Astrocyte of the hippocampus (primary cell): ENCODE measurements at places on chromosomes 3 and 15.
A peak's percentile ranks its signal among the peaks of the same experiment; 100 is the strongest.

- peak; percentile 3 for DNase-seq
These were observed 150.2 kb upstream of the SUCLG2 start for GRCh38 chr3:67804578-67804977.

GRCh38 chr3:72279631-72280041 is 494.7 kb upstream of the PROK2 start:
- DNase-seq: peak; percentile 56

DNA sequence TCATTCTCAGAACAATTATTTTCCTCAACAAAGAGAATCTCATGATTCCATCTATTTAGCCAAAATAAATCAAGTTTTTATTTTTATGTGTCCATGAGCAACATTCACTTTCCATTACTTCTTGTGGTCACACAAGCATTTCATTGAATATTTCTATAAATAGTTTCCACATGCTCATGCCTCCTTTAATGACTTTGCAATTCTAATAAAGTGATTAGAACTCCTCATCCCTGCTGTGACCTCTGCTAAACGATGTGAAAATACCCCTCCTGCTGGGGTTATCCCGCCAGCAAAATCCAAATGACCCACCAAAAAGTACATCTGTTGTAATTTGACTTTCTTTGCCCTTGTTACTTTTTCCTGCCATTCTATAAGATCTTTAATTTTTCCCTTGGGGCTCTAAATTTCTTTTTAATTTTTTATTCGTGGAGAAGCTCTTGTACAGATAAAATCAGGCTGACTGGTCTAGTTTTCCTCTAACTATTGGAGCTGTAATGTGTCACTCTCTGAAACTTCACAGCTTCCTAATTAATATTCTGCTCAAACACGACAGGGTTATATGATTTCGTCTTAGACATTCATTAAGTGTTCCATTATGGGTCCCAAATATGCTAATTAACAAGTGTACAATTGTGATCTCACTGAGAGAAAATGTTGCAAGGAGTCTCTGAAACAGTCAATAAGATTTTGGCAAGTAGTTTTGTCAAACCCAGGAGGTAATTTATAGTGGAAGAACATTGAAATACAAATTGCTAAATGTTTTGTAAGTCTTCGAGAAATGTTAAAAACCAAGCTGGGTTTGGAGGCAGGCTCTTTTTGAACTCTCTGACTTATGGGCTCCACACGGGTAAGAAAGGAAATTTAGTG is 533.1 kb upstream of the NAALADL2 start:
- DNase-seq: peak; percentile 75

DNA sequence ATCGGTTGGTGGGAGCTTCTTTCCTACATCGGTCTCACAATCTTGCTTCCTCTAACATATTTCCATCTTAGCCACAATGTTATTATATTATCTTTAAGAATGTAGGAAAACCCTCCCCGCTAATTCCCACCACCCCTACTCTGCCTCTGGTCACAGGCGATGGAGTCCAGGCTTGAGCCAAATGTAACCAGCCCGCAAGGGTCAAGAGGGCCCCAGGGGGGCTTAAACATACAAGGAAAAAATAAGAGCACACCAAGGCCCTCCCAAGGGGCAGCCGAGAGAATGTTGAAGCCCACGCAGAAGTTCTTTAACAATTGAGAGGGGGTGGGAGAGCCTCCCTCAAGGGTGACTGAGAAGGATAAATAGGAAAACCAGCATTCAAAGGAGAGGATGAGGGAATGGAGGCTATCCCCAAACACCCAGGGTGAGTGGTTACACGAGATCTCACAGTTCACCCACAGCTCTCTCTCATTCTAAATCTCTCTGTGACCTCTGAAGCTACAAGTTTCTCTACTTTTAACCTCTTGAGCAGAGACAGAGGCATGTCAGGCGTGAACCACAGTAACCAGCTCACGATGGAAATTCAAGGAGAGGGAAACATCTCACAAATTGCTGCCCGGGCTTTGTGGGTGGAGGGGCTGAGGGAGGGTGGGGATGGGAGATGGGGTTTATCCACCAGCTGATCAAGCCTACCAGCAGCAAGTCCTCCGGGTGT is 31.4 kb upstream of the UACA start:
- DNase-seq: peak; percentile 68

DNA sequence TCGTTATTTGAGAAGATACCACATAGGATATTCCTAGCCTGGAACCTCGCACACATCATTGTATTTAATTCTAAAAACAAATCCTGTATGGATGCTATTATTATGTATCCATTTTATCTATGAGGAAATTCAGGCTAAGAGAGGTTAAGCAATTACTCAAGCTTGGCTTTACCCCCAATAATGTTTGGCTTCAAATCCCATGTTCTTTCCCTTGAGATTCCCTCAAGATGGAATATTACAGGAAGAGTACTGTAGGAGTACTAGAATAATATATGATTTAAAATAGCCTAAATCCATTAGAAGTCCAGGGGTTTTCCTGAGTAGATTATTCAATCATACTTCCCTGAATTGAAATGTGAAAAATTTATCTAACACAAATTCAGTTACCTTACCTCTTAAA is 630.2 kb downstream of the ZNF385D start:
- no peak for DNase-seq

DNA sequence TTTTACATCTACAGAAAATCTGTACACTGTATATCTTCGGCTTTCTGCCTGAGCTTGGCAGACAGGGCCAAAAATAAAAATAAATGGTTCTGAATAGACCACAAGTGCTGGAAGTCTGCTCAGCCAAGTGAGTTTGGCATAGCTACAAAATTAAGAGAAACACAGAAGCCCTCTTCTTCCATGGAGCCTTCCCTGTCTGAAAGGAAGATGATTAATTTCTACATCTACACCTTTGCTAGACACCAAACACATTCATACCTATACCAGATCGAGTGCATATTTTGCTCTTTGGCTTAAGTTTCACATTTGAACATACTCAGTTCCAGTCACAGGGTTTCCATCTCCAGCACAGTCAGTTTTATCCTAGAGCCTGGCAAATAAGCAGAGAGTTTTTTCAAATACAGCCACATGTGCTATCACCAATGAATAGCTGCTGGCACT is 224.6 kb downstream of the GREM1 start:
- DNase-seq: no peak

GRCh38 chr3:172461530-172462138 is 13.4 kb upstream of the GHSR start:
- DNase-seq: no peak

DNA sequence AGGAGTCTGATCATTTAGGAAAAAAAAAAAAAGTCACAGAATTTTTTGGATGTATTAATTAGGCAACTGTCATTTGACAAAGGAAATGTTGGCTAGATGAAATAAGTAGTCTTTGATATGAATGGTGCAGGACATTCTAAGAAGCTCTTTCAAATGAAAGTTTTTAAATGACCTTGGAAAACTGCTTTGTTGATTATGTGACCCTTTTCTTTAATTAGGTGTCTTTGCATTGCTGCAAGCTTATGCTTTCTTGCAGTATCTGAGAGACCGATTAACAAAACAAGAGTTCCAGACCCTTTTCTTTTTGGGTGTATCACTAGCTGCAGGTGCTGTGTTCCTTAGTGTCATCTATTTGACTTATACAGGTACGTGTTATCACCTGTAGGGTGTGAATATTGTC is 84.0 kb downstream of the STT3B start:
- DNase-seq: no peak

DNA sequence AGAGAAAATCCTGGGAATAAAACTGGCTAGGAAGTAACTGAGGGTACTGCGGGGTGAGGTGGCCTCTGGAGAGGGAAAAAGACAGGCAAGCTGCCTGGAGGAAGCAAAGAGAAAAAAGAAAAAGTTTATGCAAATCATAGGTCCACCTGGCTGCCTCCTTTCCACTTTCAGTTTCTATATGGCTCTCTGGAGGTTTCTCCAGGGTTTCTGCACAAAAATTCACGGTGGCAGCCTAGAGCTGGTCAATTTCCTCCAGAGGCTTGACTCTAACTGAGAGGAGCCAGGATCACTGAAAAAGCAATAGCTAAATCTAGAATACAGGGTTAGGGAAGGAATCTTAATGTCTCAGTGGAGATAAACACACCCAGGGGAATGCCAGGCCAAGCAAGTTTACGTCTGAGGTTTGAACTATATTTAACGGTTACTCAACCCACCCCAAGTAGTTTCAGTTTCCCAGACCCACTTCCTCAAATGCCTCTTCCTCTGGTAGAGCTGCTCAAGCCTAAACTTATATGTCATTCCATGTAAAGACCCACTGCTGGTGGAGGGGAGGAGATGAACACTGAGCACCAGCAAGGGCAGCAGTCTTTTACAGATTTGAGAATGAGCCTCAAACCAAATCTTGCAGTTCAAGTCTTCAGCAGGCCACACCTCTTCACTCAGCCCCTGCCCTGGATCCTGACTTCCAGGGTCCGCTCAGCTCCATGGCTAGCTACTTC is 5.7 kb downstream of the LYSMD2 start:
- DNase-seq: no peak
